GM12891 (cell line): ENCODE measurements at places on chromosomes 12 and 14.
A peak's percentile ranks its signal among the peaks of the same experiment; 100 is the strongest.

- no peak for DNase-seq
These were observed 323.8 kb downstream of the RAD51B start for GRCh38 chr14:68143341-68143841.

- no peak for DNase-seq
These were observed 227.5 kb downstream of the GXYLT1 start for GRCh38 chr12:41917181-41917580.

DNA sequence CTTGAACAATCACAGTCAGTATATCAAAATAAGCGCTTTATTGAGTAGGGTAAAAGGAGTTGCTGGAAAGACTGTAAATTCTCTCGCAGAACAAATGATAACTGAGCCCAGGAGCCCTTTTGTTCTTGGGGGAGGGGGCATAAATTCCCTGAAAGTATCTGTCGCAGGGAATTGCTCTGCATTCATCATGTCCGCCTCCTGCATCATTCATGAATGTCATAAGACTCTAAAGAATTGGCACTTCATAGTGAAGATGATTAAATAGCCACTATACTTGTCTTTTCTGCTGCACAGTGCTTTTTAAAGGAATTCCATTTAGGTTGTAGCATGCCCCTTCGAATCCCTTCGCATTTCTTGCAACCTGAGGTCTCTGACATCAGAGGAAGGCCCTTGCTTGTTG, 762.3 kb downstream of the DIO2 start:
- DNase-seq: no peak

DNA sequence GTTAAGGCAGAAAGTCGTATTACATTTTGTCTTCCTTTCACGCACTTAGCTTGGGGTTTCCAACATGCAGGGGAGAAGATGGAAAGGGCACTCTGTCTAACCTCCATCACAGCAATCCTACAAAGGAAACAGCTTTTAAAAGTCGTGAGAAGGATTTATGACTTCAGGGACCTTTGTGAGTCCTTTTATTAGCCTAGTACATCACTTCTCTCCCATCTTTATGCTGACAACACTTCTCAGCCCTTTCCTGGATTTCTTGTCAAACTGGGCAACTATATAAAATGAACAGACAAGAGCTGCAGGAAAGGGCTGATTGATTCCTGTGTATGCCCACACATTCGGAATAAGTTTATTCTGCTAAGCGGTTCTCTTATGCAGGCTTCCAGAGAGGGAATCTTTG, 159.0 kb downstream of the DERA start:
- no peak for DNase-seq

GRCh38 chr14:100042286-100042685, 22.9 kb upstream of the EVL start:
- DNase-seq: no peak

DNA sequence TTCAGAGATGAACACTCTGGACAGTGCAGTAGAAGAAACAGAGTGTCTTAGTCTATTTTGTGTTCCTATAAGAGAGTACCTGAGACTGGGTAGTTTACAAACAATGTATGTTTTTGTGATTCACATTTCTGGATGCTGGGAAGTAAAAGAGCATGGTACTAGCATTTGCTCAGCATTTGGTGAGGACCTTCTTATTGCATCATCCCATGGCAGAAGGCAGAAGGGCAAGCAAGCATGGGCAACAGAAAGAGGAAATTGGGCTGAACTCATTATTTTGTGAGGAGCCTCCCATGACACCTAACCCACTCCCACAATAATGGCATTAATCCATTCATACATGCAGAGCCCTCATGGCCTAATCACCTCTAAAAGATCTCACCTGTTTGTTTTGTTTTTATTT, 8.0 kb downstream of the ANKS1B start:
- no peak for DNase-seq

- DNase-seq: no peak
These were observed 45.4 kb upstream of the NEDD1 start for GRCh38 chr12:96861656-96862055.

DNA sequence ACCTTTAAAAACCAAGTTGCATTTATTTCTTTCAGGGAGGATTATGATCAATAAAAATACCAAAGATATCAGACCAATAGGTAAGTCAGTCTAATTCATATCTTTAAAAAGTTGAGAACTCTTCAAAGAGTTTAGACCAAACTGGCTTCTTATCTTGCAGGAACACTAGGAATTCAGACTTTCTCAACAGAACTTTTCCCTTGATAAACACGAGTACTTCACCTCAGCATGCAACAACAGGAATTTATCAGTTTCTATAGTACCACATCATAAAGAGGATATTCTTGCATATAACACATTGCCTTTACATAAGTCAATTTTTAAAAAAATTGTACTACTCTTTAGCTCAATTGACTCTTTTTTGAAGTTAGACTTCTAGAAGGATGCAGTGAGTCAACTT, 68.2 kb downstream of the DNAI7 start:
- no peak for DNase-seq

GRCh38 chr12:30700216-30700900, 4.7 kb upstream of the IPO8 start:
- DNase-seq: no peak

GRCh38 chr14:70320294-70320693, 39.2 kb downstream of the COX16 start:
- no peak for DNase-seq

- DNase-seq: peak; percentile 93
These were observed at the start of gene PHETA1 for GRCh38 chr12:111368788-111369495. Gene PHETA1 (minus strand): TSS chr12:111369095. CDS start chr12:111363427, 5,668 bp downstream.

DNA sequence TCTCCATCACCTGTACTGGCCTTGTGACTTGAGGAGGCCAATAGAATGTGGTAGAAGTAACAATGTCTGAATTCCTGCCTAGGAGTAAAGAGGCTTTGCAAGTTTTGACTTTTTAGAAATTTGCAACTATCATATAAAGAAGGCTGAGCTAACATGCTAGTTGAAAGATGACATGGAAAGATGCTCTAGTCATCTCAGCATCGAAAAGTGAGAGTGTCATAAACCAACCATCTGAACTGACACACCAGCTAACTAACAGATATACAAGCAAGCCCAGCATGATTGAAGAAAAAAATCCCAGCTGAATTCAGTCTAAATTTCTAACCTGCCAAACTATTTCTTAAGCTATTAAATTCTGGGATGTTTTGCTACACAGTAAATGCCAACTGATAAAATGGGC, 116.8 kb downstream of the NELL2 start:
- no peak for DNase-seq

DNA sequence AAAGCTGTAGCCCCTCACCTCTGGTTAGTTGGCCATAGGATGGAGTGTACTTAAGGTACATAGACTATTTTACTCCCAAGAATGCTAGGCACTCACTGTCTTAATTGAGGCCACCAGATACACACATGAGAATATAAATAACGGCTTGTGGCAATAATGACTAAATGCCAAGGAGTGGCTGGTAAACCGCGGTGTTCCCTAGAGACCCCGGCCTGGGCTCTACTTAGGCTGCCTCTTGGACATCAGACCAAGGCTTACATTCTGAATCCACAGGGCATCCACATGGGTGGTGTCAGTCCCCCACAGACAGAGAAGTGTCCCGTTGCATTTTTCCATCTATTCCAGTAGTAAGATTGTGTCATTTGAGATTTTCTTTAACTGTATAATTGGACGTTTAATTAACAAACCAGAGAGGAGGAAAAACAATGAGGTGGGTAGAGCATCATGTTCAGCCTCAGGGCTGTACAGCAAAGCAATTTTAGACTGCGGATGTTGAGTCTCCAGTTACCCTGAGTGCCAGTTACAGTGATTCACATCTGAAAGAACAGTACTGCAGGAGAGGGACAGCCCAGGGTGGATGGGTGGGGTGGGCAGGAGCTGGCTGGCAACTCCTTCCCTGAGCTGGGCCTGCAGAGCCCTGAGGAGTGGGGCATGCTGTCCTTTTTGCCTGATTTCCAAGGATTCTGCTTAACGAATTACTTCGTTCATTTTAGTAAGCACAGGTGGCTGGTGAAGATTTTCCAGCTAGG, 20.5 kb downstream of the CKB start:
- DNase-seq: no peak

DNA sequence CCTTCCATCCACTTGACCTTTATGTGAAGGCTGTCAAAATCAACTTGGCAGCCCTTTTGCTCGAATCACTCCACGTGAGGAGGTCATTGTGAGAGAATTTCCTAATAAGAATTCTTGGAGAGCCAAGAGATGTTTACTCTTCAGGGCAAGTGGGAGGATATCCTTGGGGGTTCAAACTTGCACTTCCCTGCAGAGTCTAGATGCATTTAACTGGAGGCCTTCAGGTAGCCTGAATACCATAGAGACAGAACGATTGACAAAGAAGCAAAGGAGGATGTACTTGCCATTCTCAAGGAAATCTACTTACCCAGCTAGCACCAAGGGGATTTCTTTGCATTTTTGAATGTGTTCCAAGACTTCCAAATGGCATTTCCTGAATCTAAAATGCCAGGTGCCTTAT, 1702.6 kb upstream of the FLRT2 start:
- no peak for DNase-seq

DNA sequence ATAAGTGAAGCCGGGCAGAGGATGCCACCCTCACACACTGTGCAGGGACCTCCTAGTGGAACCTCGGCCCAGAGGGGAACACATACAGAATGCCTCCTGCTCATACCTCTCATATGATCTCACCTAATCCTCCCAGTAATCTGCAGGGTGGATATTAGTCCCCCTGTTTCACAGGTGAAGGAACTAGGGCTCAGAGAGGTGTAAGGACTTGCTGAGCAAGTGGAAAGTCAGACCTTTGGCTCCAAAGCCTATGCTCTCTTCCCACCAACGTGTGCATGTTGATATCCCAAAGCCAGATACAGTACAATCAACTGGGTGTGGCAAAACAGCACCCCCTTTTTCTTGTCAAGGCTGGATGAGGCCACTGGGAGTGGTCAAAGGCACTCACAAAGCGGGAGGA, 4.2 kb downstream of the MYH6 start:
- DNase-seq: no peak
